Upper lobe of left lung (tissue), 6 donors: ENCODE measurements at places on chromosomes 2 and 18.

- H3K27ac ChIP-seq = no peak overlapping the region
- H3K4me3 ChIP-seq = no peak overlapping the region
Measured at GRCh38 chr2:20565623-20566236, 85.2 kb downstream of the HS1BP3 start.

DNA sequence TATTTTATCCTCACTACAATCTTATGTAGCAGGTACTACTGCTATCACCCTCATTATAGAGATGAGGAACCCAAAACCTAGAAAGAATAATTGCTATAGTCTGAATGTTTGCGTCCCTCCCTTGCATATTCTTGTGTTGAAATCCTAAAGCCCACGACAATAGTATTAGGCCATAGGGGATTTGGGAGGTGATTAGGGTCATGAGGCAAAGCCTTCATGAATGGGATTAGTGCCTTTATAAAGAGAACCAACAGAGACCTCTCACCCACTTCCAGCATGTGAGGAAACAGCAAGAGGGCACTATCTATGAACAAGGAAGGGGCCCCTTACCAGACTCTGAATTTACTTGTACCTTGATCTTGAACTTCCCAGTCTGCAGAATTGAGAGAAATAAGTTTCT lies 500.3 kb upstream of the FAM98A start:
- no peak for DNase-seq
- H3K27ac ChIP-seq = no peak overlapping the region
- H3K4me3 ChIP-seq = no peak overlapping the region
- H3K27me3 ChIP-seq = no peaks in the 10 kb centered on the region
- H3K4me1 ChIP-seq = no peaks in the 10 kb centered on the region
- H3K36me3 ChIP-seq = no peaks in the 10 kb centered on the region

DNA sequence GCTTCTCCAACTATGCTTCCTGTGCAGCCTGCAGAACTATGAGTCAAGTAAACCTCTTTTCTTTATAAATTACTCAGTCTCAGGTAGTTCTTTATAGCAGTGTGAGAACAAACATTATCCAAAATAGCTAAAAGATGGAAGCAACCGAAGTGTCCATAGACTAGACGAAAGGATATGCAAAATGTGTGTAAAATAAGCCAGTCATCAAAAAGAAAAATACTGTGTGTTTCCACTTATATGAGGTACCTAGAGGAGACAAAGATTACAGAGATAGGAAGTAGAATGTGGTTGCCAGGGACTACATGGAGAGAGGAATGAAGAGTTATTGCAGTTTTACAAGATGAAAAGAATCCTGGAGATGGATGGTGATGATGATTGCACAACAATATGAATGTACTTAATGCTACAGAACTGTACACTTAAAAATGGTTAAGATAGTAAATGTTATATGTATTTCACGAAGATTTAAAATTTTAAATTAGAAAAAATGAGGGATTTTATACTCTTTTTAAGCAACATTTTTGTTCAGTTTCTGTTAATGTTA lies 99.3 kb upstream of the FN1 start:
- peaks cover 7% of the 10 kb centered on the region for H3K4me1 ChIP-seq
- no peaks in the 10 kb centered on the region for H3K27me3 ChIP-seq
- no peak overlapping the region for H3K27ac ChIP-seq

- no peaks in the 10 kb centered on the region for H3K27me3 ChIP-seq
- no peak overlapping the region for H3K27ac ChIP-seq
- no peak overlapping the region for H3K4me3 ChIP-seq
- DNase-seq = no peak
- H3K4me1 ChIP-seq = peaks cover 7% of the 10 kb centered on the region
Measured at GRCh38 chr2:232667989-232668583, 29.0 kb upstream of the GIGYF2 start.
